GM03348 (cell line): ENCODE measurements at places on chromosomes 13 and 19.
A peak's percentile ranks its signal among the peaks of the same experiment; 100 is the strongest.

GRCh38 chr13:52933547-52934210, 85.2 kb upstream of the PCDH8 start:
- no peak for DNase-seq

- DNase-seq: no peak
Measured at GRCh38 chr13:98826146-98826545, 73.7 kb upstream of the SLC15A1 start.

DNA sequence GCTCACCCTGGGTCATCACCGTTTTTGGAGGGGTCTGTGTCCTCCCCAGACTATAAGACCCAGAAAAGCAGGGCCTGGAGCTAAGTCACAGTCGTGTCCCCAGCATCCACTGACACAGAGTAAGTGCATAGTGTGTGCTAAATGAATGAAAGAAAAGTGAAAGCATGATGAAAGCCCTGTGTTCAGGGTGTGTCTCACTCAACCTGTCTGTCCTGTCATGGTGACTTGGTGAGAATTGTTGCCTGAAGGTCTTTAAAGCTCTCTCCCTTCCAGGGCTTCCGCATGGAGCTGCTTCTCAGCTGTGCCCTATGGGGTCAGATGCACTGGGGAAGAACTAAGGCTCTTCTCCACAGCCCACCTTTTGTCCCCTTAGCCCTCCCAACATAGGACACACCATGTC, 20.5 kb upstream of the IGFL1 start:
- no peak for DNase-seq

DNA sequence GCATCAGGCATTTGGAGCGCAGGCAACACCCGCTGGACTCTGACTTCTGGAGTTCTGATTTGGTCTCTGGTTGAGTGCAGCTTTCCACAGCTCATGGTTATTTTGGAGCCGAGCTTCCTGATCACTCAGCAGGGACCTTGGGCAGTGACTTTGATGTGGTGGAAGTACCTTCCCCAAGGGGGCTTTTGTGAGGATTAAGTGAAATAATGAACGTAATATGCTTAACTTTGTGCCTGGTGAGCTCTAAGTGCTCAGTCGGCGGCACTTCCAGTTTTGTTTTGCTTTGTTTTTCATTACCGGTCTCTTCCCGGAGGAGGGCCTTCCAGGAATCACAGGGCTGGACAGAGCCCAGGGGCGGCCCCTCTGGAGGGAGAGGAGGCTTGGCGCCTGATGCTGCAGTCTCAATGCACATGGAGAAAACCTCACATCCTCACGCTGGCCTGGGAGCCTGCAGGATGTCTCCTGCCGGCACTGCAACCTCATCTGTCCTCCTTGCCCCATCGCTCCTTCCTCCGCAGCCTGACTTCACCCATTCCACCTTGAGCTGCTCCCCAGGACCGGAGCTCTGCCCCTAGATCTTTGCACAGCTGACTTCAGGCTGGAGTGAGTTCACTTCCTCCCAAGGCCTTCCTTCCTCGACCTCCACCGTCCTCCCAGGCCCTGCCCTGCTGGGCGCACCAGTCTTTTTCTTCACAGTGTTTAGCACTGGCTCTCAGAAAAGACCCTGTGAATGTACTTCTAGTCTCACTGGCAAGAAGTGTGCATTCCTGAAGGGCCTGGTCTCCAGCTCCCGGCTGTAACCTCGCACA, 1.5 kb downstream of the PLEKHF1 start:
- peak; percentile 85 for DNase-seq

DNA sequence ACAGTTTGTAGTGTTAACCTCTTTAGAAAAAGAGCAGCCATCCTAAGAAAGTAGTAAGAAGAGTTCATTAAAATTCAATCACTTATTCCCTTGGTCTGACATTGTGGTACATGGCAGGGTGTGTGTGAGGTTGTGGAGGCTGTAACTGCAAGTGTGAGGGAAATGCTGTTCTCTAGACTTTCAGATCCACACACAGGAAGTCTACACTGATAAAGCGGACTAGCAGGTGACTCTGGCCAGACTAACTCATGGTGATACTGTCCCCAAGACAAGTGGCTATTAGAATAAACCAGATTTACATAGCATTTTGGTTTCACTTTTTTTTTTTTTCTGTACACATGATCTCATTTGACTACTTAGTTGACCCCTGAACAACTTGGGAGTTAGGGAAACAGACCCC, 10.0 kb downstream of the MTIF3 start:
- DNase-seq: no peak

GRCh38 chr13:100954430-100955305, 280.1 kb upstream of the TMTC4 start:
- no peak for DNase-seq

DNA sequence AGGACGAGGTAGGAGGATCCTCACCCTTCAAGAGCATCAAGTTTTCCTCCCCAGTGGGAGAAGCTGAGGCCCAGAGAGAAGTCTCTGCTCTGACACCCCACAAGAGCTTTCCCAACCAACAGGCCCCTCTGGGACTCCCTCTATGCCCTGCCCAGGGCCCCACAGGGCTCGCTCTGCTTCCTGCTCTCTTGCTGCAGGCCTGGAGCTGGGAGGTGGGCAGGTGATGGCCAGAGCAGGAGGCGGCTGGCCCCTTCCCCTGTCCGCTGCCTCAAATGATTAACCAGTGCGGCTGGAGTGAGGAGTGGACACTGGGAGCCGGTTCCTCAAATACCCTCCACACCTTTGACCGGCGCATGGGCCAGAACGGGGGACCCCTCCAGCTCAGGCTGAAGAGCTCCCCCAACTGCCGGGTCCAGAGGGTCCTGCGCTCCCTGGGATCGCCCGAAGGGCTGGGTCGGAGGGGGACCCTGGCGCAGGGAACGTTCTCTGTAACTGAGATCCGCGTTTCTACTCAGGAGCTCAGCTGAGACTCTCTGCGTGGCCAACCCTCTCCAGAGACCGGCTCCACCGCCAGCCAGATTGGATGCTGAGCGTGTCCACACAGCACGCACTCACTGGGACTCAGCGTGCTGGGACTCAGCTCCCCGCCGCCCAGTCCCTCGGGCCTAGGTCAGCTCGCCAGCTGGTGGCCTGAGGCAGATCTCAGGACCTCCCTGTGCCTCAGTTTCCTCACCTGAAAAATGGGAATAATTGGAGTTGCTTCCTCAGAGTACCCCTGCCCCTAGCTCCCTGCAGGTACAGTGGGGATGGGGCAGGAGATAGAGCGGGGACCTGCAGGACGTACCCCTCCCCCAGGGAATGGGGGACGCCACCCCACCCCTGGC, 6.7 kb upstream of the ONECUT3 start:
- DNase-seq: peak; percentile 57

DNA sequence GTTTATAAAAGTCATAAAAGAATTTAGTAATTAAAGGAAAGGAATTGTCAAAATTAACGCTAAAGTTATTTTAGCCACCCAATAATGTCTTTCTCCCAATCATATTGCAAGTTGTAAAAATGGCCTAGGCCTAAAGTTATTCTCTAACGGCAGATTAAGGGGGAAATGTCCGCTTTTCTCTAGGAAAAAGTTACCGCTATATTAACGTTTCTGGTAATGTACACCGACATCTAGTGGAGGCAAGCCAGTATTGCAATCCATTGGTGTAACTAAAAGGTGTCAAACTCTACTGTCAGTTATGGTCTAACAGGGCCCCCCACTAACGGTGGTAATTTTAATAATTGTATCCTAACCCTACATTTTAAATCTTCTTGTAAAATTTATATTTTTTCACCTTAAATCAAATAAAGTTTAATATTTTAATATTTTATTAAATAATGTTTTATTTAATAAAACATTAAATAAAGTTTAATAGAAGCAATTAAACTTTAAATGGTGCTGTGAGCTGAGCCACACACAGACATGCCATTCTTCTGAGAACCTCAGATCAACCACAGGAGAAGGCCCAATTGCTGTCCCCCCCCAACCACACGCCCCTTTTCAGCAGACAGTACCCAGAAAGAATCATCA, 35.9 kb upstream of the ZSCAN5A start:
- DNase-seq: peak; percentile 56

- no peak for DNase-seq
Measured at GRCh38 chr19:16319481-16319880, 5.1 kb upstream of the KLF2 start.

GRCh38 chr19:16445238-16446107, 26.3 kb downstream of the EPS15L1 start:
- no peak for DNase-seq

GRCh38 chr13:49571299-49572240, 13.8 kb downstream of the RCBTB1 start:
- DNase-seq: no peak

DNA sequence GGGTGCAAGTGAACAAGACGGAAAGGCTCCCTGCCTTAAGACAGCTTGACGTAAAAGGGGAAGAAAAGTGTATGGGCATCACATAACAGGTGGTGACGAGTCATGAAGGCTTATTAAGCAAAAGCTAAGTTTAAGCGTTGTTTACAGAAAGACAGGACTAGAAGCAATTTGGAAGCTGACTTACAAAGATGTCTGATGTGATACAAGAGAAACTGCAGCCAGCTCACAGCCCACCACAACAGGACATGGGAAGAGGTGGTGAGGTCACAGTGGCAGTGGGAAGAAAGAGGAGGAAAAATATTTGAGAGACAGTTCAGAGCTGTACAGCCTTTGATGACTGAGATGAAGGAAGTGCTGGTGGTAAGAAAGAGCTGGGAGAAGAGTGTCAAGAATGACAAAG, 181.6 kb downstream of the KLF12 start:
- no peak for DNase-seq

DNA sequence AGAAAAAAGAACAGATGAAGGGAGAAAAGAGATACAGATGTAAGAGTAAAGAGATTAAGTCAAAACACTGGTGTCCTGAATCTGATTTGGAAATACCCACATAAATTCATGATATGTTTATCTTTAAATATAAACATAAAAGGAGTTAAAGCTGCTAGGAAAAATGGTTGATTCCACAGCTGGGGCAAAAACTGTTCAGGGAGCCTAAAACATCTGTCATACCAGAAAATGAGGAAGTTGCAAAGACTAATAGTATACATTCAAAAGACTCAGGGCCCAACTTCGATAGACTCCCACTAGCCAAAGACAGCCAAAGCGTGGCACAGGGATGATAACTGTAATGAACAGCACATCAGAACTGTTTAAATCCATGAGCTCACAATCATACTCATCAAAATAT, 62.0 kb downstream of the ABCC4 start:
- DNase-seq: no peak

GRCh38 chr19:44891016-44891882, at the start of gene TOMM40:
Gene TOMM40, plus strand, starts transcription at chr19:44891254. Its CDS starts 162 bp downstream, at chr19:44891416.
- peak; percentile 24 for DNase-seq

DNA sequence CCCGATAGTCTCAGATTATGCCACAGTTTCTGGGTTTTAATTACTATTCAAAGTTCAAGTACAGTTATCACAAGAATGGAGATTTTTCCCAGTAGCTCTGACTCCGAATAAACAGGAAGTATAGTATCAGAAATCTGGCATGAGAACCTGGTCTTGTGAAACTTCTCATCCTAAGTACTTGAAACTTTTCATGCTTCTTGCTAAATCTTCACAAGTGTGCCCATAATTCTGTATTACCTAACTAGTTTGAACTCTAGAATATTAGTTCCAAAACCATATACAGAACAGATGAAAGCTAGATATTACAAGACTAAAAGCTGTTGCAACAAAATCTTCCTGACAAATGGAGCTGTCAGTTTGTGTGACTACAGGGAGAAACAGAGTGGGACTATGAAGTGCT, 70.5 kb upstream of the CSNK1A1L start:
- DNase-seq: peak; percentile 49

DNA sequence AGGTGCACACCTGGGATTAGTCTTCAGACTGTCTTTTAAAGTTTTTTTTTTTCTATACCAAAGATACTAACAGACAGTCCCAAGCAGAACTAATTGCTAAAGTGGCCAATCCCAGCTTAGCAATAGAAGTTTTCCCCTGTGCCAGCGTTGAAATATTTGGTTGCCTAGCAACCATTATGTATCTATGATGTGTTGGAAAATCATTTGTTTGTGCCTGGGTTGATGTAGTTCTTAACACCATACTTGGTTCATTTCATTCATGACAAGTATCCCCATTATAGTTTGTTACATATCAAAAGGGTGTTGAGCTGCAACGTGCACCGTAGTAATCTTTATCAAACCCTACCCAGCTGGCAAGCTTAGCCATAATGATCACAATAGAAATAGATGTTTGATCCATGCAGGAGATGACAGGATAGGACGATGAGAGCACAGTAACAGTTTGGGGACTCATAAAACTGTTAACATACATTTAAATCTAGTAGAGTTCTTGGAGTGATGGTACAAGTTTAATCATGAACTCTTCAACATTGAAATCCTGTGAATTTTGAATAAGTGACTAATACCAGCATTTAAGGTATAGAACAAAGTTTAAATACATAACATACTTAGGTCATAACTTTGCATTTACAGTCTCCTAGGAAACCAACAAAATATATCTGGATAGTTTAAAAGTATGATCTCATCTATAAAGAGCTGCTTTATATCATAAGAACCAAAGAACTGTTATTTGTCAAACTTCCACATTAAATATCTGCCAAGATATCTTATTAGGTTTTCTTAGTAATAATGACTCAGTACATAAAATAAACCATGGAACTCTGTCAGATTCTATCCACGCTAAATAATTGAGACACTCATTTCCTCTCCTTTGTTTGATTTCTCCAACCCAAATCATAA, 73.4 kb downstream of the MBNL2 start:
- DNase-seq: peak; percentile 24

GRCh38 chr19:48965806-48966540, 864 bp downstream of the FTL start:
- DNase-seq: peak; percentile 65

- DNase-seq: peak; percentile 42
Measured at GRCh38 chr19:29965492-29965891, 23.5 kb downstream of the URI1 start.

- DNase-seq: peak; percentile 75
Measured at GRCh38 chr13:98482476-98483444, 94.1 kb downstream of the STK24 start.

DNA sequence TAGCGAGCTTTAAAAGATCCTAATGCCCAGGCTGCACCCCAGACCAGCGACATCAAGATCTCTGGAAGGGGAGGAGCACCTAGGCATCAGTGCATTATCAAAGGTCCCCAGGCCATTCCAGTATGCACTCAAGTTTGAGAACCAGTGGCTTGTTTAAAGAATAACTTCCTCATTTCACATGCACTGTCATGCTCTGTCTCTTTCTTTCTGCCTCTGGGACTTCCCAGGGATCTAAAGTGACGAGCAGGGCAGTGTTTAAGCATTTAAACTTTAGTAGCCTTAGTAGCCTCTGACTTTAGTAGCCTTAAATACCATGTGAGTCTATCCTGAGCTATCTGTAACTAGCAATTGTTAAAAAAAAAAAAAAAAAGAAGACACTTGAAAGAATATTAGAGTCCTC, 8.9 kb upstream of the FARP1 start:
- no peak for DNase-seq

DNA sequence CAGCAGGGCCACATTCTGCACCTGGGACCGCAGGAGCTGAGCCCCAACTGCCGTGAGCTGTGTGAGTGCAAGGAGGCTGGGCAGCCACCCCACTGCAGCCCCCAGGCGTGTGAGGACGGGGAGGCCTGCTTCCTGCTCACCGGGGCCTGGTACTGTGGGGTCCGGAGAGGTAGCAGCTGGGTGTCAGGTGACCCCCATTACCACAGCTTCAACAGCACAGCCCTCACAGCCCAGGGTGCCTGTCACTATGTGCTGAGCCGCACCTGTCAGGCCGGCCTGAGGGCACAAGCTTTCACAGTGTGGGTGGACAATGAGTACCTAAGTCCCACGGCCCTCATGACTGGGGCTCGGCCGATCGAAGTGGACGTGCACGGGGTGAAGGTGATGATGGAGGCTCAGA, 35.8 kb upstream of the FXYD3 start:
- DNase-seq: no peak
